Putamen (tissue), 1 donor: ENCODE measurements at places on chromosomes 2 and 18.

- DNase-seq, result peak; percentile 68
Observed at GRCh38 chr2:211455216-211455841, 898.9 kb downstream of the CPS1 start.

GRCh38 chr2:225566798-225567197 lies 167.3 kb downstream of the NYAP2 start:
- DNase-seq, result no peak

DNA sequence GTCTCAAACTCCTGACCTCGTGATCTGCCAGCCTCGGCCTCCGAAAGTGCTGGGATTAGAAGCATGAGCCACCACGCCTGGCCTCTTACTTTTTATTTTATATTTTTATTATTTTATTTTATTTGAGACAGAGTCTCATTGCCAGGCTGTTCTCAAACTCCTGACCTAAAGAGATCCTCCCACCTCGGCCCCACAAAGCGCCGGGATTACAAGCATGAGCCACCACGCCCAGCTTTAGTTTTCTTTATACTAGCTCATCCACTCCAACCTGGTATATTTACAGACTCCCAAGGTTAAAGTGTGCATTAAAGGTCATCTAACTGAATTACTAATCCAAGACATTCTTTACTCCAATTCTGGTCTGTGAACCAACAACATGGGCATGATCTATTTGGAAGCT lies 26.8 kb downstream of the ATAD2B start:
- no peak for DNase-seq

- no peak for DNase-seq
Observed at GRCh38 chr18:44508474-44508873, 172.2 kb upstream of the SETBP1 start.

- no peak for DNase-seq
Observed at GRCh38 chr2:42297322-42297936, 63.6 kb downstream of the COX7A2L start.

DNA sequence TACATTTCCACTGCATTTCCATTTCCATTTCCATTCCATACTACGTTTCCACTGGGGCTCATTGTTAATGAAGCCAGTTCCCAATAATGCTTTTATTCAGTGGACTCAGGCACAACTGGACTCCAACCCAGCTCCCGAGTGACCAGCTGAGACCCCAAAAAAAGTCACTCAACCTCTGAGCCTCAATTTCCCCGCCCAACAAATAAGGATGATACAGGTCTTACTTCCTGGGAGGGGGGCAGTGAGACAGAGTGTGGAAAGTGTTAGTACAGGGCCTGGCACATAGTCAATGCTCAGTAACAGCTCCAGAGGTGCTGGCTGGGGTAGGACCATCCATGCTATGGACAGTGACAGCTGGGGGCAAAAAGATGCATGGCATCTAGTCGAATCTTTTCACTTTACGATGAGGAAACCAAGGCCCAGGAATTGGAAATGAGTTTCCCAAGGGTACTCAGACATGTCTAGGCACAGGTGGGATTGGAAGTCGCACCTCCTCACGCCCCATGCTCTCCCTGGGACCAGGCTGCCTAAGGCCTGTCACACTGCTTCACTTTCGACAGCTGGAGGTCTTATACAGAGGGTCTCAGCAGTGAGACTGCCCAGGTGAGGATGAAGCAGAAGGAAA lies 226.5 kb downstream of the ANAPC1 start:
- DNase-seq, result no peak
